ENCODE measurements at places on chromosomes 2 and 18. TPM values are rescaled to one million over a fixed set of nuclear protein-coding genes. Genes with fewer than 3 reads are reported as not detected.

Gene TBR1
- total RNA-seq: not detected

Gene CHST10
- 14.7 TPM for total RNA-seq

Gene TTN
- 1.8 TPM for total RNA-seq

Gene TDRD15
- total RNA-seq: not detected

Gene TEX44
- total RNA-seq: not detected

Gene RGPD3
- total RNA-seq: 0.04 TPM

Gene LONRF2
- total RNA-seq: not detected

Gene ERBB4
- total RNA-seq: not detected

Gene FN1
- total RNA-seq: 0.30 TPM

Gene FHL2
- total RNA-seq: 4.7 TPM

Gene INHBB
- not detected for total RNA-seq

Gene ANKRD23
- 2.7 TPM for total RNA-seq

Gene COX5B
- total RNA-seq: 225 TPM

DNA sequence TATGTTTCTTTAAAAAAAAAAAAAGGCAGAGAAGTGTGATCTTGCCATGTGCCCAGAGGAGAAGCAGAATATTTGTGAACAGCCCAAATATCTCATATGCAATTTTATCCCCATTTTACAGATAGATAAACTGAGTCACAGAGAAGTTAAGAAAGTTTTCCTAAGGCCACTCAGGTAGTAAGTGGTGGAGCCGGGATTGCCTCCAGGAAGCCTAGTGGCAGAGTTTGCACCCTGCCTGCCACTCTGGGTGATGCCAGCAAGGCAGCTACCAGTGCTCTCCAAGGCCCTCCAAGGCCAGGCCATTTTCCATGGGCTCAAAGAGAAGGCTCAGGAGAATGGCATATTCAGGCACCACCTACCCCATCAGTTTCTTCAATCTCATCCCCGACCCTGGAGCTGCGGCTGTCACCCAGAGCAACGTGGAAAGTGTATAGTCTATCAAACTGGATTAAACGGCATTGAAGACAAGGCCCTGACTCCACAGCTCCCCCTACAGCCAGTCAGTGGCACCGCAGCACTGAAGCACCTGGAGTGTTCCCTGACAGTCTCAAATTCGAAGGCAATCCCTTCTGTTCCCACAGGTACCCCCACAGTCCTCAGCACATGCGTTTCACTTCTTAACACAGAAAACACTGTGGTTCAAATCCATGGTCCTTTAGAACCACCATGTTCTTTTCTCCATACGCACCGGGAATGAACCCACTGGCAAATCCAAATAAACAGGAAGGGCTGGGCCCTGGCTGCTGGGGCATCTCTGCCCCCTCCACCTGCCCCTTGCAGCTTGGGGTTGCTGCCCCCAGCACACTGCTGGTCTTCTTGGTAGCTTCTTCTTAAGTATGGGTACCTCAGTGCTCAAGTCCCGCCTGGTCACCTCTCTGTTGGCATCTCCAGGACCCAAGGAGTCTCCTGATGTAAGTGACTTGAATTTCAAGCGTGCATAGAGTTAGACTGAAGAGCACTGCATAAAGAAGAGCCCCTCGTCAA lies 175.3 kb downstream of the INHBB start:
- H3K4me3 ChIP-seq: no peak overlapping the region
- H3K27me3 ChIP-seq: peaks cover 39% of the 10 kb centered on the region
- no peak overlapping the region for H3K27ac ChIP-seq
- H3K4me1 ChIP-seq: no peaks in the 10 kb centered on the region
- DNase-seq: peak; percentile 15

DNA sequence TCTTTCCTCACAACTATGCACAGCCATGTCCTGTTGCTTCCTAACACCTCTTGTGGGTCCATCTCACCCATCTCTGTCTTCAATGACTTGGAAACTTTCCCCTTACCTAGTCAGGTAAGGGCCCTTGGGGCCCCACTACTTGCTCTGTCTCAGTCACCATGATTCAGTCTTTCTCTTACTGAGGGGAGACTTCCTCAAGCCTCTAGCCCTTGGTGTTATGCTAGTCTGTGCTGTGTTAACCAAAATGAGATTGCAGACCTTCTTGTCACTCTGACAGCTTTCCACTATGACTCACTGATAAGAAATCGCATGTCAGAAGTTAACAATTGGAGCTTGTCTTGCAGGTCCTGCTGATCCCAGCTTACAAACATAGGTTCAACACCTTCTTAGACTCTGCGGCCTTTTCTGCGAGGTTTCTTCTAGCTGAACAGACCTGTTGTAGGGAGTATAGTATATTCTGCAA lies 65.3 kb downstream of the WDR75 start:
- peak; percentile 4 for DNase-seq
- H3K4me1 ChIP-seq: peaks cover 14% of the 10 kb centered on the region
- no peaks in the 10 kb centered on the region for H3K27me3 ChIP-seq

GRCh38 chr2:112750560-112750843 lies 13.9 kb downstream of the CKAP2L start:
- no peak overlapping the region for H3K27ac ChIP-seq
- peaks cover 29% of the 10 kb centered on the region for H3K36me3 ChIP-seq
- H3K4me3 ChIP-seq: no peak overlapping the region
- peaks cover 9% of the 10 kb centered on the region for H3K4me1 ChIP-seq

DNA sequence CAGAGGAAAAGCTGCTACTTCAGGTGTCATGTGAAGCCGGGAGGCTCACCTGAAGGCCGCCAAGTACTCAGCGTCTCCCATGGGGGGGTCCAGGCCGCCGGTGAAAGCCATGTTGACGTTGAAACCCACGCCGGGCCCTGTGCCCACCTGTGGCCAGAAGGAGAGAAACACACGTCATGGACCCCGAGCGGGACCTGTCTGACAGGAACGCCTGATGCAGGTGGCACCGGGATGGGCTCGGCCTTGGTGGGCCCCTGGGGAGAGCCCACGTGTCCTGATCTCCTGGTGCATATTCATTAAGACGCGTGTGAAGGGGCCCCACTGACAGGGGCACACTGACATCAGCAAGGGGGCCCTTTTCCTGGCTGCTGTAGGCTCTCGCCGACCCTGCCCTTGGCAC lies 233.2 kb downstream of the TWIST2 start:
- H3K27me3 ChIP-seq: no peaks in the 10 kb centered on the region
- no peak overlapping the region for H3K27ac ChIP-seq
- no peaks in the 10 kb centered on the region for H3K4me1 ChIP-seq

DNA sequence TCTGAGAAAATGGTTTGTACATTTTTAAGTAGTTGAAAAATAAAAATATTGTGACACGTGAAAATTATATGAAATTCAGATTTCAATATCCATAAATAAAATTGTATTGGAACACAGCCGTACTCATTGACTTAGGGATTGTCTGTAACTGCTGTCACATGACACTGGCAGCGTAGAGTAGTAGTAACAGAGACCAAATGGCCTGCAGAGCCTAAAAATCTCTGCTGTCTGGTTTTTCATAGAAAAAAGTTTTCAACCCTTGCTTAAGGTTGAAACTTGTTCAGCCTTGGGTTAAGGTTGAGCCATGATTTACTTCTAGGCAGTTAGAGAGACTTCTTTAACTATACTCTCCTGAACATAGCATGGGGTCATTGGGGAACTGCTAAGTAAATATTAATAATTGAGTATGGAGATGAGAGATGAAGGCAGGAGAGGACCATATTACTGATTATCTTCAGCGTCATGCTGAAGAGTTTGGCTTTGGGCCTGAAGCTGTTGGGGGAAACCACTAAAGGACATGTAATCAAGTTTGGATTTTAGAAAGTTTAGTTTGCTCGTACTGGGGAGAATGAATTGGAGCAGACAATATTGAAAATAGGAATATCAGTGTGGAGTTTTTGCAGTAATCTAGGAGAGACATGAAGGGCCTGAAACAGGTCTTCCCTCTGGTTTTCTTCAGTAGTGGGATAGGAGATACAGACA lies 16.2 kb downstream of the EML4 start:
- H3K27me3 ChIP-seq: no peaks in the 10 kb centered on the region
- no peak overlapping the region for H3K4me3 ChIP-seq
- no peak for DNase-seq
- peaks cover 54% of the 10 kb centered on the region for H3K4me1 ChIP-seq
- H3K27ac ChIP-seq: no peak overlapping the region

DNA sequence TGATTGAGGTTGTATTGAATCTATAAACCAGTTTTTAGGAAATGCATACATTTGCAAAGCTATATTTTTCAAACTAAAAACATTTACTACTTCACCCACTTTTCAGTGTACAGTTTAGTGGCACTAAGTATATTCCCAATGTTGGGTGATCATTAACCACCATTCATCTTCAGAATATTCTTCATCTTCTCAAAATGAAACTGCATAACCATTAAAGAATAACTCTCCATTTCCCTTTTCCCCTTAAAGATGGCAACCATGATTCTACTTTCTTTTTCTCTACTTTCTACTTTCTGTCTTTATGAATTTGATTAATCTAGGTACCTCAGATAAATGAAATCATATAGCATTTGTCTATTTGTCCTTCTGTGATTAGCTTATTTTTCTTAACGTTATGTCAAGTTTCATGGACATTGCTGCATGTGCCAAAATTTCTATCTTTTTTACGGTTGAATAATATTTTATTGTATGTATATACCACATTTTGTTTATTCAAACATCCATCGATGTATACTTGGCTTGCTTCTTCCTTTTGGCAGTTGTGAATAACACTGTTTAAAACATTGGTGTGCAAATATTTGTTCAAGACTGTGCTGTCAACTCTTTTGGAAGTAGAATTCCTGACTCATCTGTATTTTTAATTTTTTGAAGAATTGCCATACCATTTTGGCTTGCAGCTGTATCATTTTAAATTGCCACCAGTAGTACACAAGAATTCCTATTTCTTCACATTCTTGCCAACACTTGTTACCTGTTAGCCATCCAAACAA lies 104.9 kb downstream of the RPRM start:
- no peak for DNase-seq
- H3K4me1 ChIP-seq: no peaks in the 10 kb centered on the region
- no peaks in the 10 kb centered on the region for H3K27me3 ChIP-seq
- no peak overlapping the region for H3K27ac ChIP-seq

DNA sequence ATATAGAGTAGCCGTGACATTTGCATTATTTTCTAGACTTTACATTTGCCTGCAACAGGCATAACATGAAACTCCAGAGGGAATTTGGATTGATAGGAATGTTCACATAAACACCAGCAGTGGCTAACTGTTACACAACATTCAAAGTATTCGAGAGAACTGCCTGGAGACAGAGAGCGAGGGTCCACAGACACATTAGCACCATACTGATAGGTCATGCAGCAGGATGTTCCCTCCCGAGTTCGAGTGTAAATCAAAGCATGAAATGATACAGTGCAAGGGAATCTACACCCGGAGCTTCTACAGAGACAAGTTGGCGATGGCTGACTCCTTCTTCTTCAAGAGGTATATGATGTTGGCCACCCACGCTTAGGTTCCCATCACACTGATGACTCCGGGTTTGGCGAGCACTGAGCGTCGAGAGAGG lies 89.5 kb downstream of the COL6A3 start:
- H3K27ac ChIP-seq: no peak overlapping the region
- no peaks in the 10 kb centered on the region for H3K36me3 ChIP-seq
- H3K27me3 ChIP-seq: no peaks in the 10 kb centered on the region

GRCh38 chr2:94986392-94986963 lies 39.0 kb upstream of the MAL start:
- H3K4me3 ChIP-seq: no peak overlapping the region
- peak; percentile 33 for DNase-seq
- H3K36me3 ChIP-seq: no peaks in the 10 kb centered on the region
- peaks cover 8% of the 10 kb centered on the region for H3K27me3 ChIP-seq

DNA sequence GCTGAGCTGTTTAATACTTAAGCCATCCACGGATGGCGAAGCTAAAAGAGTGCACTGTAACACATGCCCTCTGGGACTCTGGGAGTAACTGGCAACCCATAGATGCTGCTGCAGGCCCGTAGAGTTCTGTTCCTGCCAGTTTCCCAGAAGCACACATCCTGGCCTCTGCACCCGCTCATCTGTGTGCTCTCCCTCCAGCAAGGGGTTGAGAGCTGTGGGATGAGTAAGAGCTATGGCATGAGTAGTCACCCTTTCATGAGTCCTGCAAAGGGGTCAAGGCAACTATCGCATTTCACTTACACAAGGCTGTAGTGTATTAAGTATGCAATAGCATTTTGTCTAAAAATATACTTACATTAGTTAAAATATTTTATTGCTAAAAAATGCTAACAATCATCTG lies 1341.8 kb upstream of the NXPH2 start:
- no peak overlapping the region for H3K27ac ChIP-seq
- H3K36me3 ChIP-seq: no peaks in the 10 kb centered on the region
- H3K27me3 ChIP-seq: no peaks in the 10 kb centered on the region
- DNase-seq: no peak

- peaks cover 3% of the 10 kb centered on the region for H3K27me3 ChIP-seq
- no peak overlapping the region for H3K27ac ChIP-seq
- no peak overlapping the region for H3K4me3 ChIP-seq
- no peak for DNase-seq
Measured at GRCh38 chr18:10899481-10899880, 249.9 kb downstream of the PIEZO2 start.

DNA sequence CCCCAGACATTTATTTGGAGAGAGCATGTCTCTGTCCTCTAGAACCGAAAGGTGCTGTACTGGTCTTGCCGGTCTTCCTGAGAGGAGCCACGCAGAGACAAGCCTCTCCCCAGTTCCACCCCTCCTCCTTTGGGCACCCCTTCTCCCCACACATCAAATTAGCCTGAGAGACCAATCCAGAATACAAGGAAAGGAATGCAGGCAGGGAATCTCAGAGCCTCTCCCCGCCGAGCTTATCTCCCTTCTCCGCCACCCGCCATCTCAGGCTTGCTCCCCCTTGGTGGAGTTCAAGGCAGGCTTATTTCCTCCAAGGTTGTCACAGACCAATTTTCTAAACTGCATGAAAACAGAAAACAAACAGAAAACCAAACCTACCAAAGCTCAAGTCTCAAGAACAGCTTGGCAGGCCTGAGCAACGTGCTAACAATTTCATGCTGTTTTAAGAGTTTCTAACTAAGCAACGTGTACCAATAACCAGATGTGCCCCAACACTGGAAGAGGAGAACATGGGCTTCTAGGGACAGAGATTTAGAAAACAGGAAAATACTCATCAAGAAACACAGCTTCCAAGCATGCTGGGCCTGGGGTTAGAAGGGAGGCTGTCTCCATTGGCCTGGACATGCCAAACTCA lies 124.5 kb upstream of the PKDCC start:
- no peaks in the 10 kb centered on the region for H3K4me1 ChIP-seq
- H3K4me3 ChIP-seq: no peak overlapping the region
- no peak overlapping the region for H3K27ac ChIP-seq
- H3K36me3 ChIP-seq: no peaks in the 10 kb centered on the region
- DNase-seq: no peak

DNA sequence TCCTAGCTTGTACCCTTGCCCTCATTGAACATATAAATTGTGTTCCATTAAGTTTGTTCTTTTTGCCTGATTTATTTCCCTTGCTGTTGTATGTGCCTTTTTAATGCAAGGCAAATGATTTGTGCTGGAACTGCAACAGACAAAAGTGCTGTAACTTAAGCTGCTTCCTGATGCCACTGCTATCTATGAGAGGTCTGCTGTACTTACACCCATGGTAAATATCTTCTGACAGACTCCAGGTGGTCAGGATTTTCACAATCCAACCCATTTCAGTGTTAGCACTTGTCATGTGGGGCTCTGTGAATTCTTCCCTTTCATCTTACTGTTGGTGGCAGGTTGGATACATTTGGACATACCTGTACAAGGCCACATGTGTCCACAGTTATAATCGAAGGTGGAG lies 63.5 kb downstream of the ARHGAP15 start:
- no peak overlapping the region for H3K4me3 ChIP-seq
- peaks cover 13% of the 10 kb centered on the region for H3K4me1 ChIP-seq
- DNase-seq: no peak
- no peaks in the 10 kb centered on the region for H3K27me3 ChIP-seq
- H3K36me3 ChIP-seq: peaks cover 24% of the 10 kb centered on the region

All from activated naive CD8-positive, alpha-beta T cell treated with anti-CD3 and anti-CD28 coated beads for 36 hours (primary cell).